ENCODE measurements at places on chromosomes 12 and 14. TPM values are rescaled to one million over a fixed set of nuclear protein-coding genes. Genes with fewer than 3 reads are reported as not detected.

GRCh38 chr12:119122751-119123150 lies 56.0 kb upstream of the HSPB8 start:
- no peak for DNase-seq

DNA sequence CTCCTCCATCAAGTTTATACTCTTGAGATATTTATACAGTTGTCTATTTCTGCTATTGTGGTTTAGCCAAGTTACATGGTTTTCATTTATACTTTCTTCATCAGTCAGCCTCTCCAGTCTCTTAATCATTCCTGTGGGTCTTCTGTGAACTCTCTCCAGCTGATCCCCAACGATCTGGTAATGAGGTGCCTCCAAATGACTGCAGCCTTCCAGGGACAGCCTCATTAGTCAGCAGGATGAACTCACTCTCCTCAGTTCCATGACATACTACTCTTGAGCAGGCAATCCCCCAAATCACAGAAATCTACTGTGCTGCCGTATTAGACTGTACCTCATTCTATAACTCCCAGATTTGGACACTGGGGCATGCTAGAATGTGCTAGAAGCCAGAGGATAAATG lies 15.3 kb downstream of the AREL1 start:
- peak; percentile 79 for DNase-seq

GRCh38 chr14:98908050-98908449 lies 363.9 kb downstream of the BCL11B start:
- no peak for DNase-seq

GRCh38 chr14:91041450-91041849 lies 19.0 kb downstream of the RPS6KA5 start:
- DNase-seq: peak; percentile 37

GRCh38 chr12:110940933-110941332 lies 20.6 kb upstream of the MYL2 start:
- DNase-seq: no peak

DNA sequence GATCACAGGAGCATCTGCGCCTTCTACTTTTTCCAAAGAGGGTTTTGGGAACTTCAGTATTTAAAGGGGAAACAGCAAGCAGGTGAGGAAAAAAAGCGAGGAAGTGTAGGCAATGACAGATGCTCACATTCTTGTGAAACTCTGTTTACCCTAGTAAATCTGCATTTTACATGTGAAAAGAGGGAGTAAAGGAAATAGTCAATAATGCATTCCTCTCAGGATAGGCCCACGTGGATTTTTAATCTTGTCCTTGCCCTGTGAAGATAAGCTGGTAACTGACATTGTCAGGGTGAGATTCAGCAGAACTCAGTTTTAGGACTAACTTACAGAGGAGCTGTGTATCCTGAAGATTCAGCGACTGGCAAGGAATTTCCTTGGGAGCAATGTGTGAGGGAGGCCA lies 1119.2 kb upstream of the TMEM132C start:
- no peak for DNase-seq

DNA sequence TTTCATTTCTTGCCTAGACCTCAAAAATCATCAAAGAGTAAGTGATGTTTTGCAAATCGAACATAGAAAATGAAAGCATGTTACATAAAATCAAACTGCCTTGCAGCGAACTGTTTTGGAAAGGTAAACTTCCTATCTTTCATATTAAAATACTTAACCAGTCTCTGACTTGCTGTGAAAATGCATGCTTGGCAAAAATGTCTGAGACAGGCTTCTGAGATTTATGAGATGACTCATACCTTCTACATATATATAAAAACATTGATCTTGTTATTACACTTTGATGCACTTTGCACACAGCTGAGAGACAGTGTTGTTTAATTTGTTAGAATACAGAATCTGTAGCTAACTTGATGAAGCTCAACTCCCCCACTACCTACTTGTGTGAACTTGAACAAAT lies 179.1 kb downstream of the KITLG start:
- peak; percentile 41 for DNase-seq

DNA sequence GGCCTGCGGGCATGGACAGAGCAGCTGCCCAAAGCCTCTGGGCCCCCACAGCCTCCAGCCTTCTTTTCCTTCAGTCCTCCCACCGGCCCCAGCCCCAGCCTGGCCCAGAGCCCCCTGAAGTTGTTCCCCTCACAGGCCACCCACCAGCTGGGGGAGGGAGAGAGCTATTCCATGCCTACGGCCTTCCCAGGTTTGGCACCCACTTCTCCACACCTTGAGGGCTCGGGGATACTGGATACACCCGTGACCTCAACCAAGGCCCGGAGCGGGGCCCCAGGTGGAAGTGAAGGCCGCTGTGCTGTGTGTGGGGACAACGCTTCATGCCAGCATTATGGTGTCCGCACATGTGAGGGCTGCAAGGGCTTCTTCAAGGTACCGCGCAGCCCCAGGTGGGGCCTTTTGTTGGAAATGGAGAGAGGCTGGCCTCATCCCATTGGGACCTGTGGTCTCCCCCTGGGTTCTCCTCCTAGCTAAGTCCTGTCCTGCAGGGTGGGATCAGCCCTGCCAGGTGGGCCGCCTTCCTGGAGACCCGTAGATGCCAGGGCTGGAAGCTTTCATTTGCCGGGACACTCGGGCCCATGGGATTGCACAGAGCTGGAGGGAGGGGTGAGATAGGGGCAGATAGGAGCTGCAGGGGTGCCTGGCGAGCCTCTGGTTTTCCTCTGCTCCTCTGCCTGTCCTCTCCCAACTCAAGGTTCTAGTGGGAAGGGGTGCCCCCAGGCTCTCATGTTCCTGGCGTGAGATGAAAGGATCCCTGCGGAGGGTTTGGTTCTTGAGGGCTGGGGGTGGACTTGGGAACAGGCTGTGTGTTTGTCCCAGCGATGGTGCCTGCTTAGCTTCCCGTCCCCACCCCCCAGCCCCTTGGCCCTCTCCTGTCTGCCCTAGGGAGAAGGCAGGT lies 3.8 kb downstream of the NR4A1 start:
- DNase-seq: peak; percentile 21

GRCh38 chr14:102256716-102257115 lies 48.2 kb downstream of the MOK start:
- no peak for DNase-seq

DNA sequence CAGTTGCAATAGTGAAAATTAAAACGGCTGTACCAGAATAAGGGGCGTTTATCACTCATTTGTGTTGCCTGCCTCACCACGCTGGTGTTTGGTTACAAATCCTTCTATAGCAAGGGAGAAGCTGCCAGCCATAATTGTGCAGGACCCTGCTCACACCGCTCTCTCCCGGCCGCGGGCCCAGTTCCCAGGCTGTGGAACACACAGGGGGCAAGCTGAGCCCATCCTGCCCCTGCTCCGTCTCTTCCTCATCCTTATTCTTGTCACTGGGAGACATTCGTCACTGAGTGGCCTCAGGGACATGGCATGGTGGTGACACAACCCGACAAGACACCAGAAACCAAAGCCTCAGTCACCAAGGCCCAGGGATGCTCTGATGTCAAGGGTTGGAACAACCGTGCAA lies 116.3 kb upstream of the FKBP4 start:
- no peak for DNase-seq

GRCh38 chr14:69859591-69859990 lies 19.6 kb upstream of the SMOC1 start:
- DNase-seq: no peak

- no peak for DNase-seq
Observed at GRCh38 chr14:60165547-60165876, 314 bp upstream of the DHRS7 start.

DNA sequence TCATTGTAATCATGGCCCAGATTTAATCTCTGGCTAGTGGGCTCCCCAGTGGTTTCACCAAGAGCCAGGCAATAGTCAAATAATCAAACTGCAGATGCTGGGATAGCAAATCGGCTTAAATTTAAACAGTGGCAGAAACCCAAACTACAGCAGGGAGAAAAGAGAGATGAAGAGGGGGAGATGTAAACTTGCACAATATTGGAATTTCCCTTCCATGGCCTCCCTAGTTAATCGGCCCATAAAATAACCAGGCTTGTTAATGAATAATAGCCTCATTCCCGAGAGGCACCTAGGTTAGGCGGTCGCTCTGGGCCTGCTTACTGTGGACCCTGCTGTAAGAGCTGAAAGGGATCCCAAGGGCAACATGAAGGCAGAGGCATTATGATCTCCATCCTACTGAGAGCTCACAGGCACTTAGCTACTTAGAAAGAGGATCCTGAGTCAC lies 116.2 kb downstream of the NUAK1 start:
- no peak for DNase-seq

GRCh38 chr12:96198965-96199364 lies 4.8 kb downstream of the ELK3 start:
- peak; percentile 91 for DNase-seq

The TMTC1 gene
- total RNA-seq: 3.9 TPM

The CD4 gene
- total RNA-seq: not detected

The RASAL1 gene
- not detected for total RNA-seq

The PCNX4 gene
- 32.3 TPM for total RNA-seq

The AQP5 gene
- 0.25 TPM for total RNA-seq

The TEDC1 gene
- 10.2 TPM for total RNA-seq

Measured in M059J (cell line).